Smooth muscle cell of bladder (primary cell): ENCODE measurements at places on chromosomes 13 and 19. TPM values are rescaled to one million over a fixed set of nuclear protein-coding genes. Genes with fewer than 3 reads are reported as not detected.

ZNF625 gene
- total RNA-seq: 12.5 and 13.8 TPM in 2 replicates

CFAP97D2 gene
- total RNA-seq: not detected in 2 replicates

ZNF525 gene
- total RNA-seq: 4.4 and 10.0 TPM in 2 replicates

SIGLEC8 gene
- total RNA-seq: not detected in 2 replicates

SERP2 gene
- total RNA-seq: 7.1 and 8.0 TPM in 2 replicates

WDFY2 gene
- total RNA-seq: 3.8 and 4.1 TPM in 2 replicates

RFPL4A gene
- total RNA-seq: not detected in 2 replicates

ZSCAN5A gene
- total RNA-seq: 6.0 and 6.7 TPM in 2 replicates

ZNF358 gene
- total RNA-seq: 8.5 and 11.4 TPM in 2 replicates

EPSTI1 gene
- total RNA-seq: 3.1 and 3.7 TPM in 2 replicates

ATP4A gene
- total RNA-seq: not detected in 2 replicates

PLA2G4C gene
- total RNA-seq: 11.8 and 12.9 TPM in 2 replicates

PROZ gene
- total RNA-seq: not detected in 2 replicates

OR10H1 gene
- not detected in 2 replicates for total RNA-seq

OR7C1 gene
- total RNA-seq: not detected in 2 replicates

NCAN gene
- total RNA-seq: not detected in 2 replicates

SHD gene
- not detected in 2 replicates for total RNA-seq

TMPRSS9 gene
- total RNA-seq: not detected in 2 replicates

ATP13A1 gene
- 21.8 and 28.8 TPM in 2 replicates for total RNA-seq

CBARP gene
- 1.00 and 1.8 TPM in 2 replicates for total RNA-seq

ERFL gene
- total RNA-seq: under 0.01 and 0.09 TPM in 2 replicates

LENG9 gene
- 7.3 and 10.2 TPM in 2 replicates for total RNA-seq

SLC7A10 gene
- not detected in 2 replicates for total RNA-seq

SOX1 gene
- not detected in 2 replicates for total RNA-seq

ABHD17A gene
- total RNA-seq: 75.2 and 78.2 TPM in 2 replicates

TLE6 gene
- 2.4 and 3.4 TPM in 2 replicates for total RNA-seq

ZNF506 gene
- total RNA-seq: 9.5 and 9.7 TPM in 2 replicates

CEBPA gene
- 0.57 and 0.65 TPM in 2 replicates for total RNA-seq

CACNG8 gene
- total RNA-seq: 0.37 and 0.43 TPM in 2 replicates

CEBPG gene
- total RNA-seq: 18.7 and 34.7 TPM in 2 replicates

SYCN gene
- not detected in 2 replicates for total RNA-seq

TBXA2R gene
- total RNA-seq: 0.43 and 0.92 TPM in 2 replicates

KLHL1 gene
- not detected in 2 replicates for total RNA-seq
